ENCODE measurements at places on chromosomes 2 and 18. TPM values are rescaled to one million over a fixed set of nuclear protein-coding genes. Genes with fewer than 3 reads are reported as not detected.

- DNase-seq, result no peak
Observed at GRCh38 chr2:3236300-3237045, 141.1 kb downstream of the EIPR1 start.

Gene TLX2
- polyA plus RNA-seq, result not detected

GRCh38 chr2:17482651-17483050 lies 35.6 kb downstream of the RAD51AP2 start:
- DNase-seq, result no peak

DNA sequence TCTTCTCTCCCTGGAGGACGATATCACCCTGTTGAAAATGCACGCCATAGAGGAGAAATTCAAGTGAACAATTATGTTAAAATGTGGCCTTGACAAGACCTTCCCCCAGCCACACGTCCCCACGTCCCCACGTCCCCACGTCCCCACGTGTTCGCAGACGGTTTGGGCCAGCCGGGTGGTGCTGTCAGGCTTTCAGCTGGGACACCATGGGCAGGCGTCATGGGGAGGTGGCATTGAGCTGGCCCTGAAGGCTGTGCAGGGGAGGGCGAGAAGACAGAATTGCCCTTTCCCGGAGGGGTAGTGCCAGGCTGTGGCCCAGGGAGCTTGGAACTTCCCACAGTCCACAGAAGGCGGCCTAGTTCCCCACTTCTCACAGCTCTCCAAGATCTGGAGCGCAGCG lies 240.7 kb upstream of the RAB6C start:
- no peak for DNase-seq

- DNase-seq, result no peak
Observed at GRCh38 chr2:127218812-127219170, 1.3 kb downstream of the CYP27C1 start.

Gene ANO7
- 2.1 TPM for polyA plus RNA-seq

Gene GEN1
- 12.7 TPM for polyA plus RNA-seq

Gene PAIP2B
- polyA plus RNA-seq, result 20.8 TPM

- DNase-seq, result no peak
Observed at GRCh38 chr2:126781806-126782205, 116.9 kb upstream of the TEX51 start.

Gene DHRS9
- polyA plus RNA-seq, result 0.50 TPM

DNA sequence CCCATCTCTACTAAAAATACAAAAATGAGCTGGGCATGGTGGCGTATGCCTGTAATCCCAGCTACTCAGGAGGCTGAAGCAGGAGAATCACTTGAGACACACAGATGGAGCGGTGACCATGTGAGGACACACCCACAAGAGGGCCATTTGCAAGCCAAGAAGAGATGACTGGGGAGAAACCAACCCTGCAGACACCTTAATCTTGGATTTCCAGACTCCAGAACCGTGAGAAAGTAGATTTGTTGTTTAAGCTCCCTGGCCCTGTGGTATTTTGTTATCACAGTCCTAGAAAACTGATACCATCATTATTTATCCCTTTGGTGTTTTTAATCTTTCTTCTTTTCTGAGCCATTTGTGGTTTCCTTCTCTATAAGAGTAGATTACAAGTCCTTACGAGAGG lies 88.6 kb upstream of the ID2 start:
- no peak for DNase-seq

GRCh38 chr2:129103936-129104878 lies 785.5 kb upstream of the HS6ST1 start:
- DNase-seq, result no peak

Gene DES
- polyA plus RNA-seq, result 5.5 TPM

DNA sequence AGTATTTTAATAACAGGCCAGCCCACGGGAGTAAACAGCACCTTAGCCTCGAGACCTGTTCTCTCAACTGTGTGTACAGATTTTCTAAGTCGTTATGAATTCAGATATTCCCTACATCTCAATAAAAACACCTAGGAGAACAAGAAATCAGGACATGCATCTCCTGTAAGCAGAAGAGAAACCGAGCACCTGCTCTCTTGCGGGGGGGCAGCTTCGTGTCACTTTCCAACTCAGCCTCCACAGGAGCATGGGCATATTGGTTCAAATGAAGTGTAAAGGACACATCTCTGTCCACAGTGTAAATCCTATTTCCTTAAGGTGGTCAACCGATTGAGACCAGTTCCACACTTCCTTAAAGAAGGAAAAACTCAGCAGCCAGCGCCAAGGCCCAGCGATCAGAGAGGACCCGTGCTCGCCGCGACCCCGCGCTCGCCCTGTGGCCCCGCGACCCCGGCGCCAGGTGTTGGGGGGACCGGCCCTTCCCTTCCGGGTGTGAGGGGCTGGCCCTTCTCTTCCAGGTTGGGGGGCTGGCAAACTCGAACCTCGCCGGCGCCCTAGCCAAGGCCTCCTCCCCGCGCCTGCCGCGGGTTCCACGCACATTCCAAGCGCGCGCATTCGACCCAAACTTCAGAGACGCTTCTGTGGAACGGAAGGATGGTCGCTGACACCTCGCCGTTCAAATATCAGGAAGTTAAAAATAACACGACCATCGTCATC lies 652 bp downstream of the SH3YL1 start:
- DNase-seq, result no peak

GRCh38 chr2:159380685-159381239 lies 94.3 kb upstream of the WDSUB1 start:
- DNase-seq, result no peak

Gene PROC
- polyA plus RNA-seq, result 3.2 TPM

DNA sequence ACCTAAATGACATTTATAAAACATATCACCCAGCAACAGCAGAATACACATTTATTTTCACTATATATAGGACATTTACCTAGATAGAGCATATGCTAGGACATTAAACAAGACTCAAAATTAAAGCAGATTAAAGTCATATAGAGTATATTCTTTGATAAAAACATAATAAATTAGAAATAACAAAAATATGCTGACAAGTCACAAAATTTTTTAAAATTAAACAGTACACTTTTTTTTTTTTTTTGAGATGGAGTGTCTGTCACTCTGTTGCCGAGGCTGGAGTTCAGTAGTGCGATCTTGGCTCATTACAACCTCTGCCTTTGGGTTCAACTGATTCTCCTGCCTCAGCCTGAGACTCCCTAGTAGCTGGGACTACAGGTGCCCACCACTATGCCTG lies 758.9 kb upstream of the NRXN1 start:
- DNase-seq, result no peak

Gene CRACDL
- 2.4 TPM for polyA plus RNA-seq

GRCh38 chr2:66984864-66985263 lies 412.3 kb upstream of the ETAA1 start:
- DNase-seq, result no peak

GRCh38 chr18:58285449-58286130 lies 241.6 kb downstream of the NEDD4L start:
- DNase-seq, result no peak

GRCh38 chr18:76443519-76444445 lies 51.3 kb downstream of the ZNF516 start:
- DNase-seq, result no peak

Gene EDAR
- 3.0 TPM for polyA plus RNA-seq

Gene TRIB2
- polyA plus RNA-seq, result 233 TPM

Gene LRATD1
- 17.2 TPM for polyA plus RNA-seq

Gene SIX3
- polyA plus RNA-seq, result not detected

- DNase-seq, result no peak
Observed at GRCh38 chr2:190947711-190948251, 66.2 kb downstream of the STAT1 start.

GRCh38 chr18:13720847-13721246 lies 5.5 kb downstream of the FAM210A start:
- no peak for DNase-seq

DNA sequence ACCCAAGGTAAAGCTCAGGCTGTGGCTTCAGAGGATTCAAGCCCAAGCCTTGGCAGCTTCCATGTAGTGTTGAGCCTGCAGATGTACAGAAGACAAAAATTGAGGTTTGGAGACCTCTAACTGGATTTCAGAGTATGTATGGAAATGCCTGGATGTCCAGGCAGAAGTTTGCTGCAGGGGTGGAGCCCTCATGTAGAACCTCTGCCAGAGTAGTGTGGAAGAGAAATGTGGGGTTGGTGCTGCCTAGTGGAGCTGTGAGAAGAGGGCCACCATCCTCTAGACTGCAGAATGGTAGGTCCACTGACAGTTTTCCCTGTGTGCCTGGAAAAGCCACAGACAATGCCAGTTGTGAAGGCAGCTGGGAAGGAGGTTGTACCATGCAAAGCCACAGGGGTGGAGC lies 239.9 kb downstream of the SPAG16 start:
- no peak for DNase-seq

DNA sequence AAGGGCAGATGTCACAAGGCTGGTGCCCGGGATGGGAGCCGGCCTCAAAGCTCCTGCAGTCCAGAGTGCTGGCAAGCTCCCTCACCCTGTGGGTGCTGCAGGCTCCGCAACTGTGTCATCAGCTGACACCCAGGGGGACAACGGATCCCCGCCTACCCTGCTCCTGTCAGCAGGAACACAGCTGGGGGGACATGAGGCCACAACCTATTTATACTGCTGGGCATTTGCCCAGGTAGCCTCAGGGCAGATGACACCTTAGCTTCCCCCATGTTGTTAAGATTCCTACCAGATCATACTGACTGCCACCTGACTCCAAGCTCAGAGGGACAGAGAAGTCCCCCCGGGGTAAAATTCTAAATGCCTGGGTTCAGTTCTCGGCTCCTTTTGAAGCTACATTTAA lies 1.2 kb downstream of the ANKRD23 start:
- DNase-seq, result no peak

- DNase-seq, result no peak
Observed at GRCh38 chr18:48869591-48869990, 81.2 kb downstream of the SMAD7 start.
